DMS 273 treated with DMSO at 0.1 percent for 48 hours (cell line): ENCODE measurements at places on chromosomes 1 and 21.

- DNase-seq: no peak
Measured at GRCh38 chr1:165726841-165727240, 28.5 kb upstream of the ALDH9A1 start.

GRCh38 chr21:44616591-44616926, 4.7 kb downstream of the KRTAP10-8 start:
- no peak for DNase-seq

DNA sequence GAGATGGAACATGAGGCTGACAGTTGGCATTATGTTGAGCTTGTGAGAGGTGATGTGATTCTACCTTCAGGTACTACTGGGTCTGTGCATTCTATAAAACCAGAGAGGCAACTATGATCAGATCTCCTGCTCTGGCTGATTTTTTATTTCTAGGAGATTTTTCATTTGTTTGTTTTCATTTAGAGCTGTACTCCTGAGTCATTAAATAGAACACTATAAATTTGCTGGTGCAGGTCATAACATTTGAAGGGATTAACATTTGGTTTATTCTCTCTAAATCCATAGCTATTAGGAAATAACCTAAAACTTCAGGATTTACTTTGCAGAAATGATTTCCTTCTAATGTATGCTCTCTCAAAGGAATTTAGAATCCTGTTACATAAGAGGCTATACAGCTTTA, 42.9 kb downstream of the MAGI3 start:
- no peak for DNase-seq

DNA sequence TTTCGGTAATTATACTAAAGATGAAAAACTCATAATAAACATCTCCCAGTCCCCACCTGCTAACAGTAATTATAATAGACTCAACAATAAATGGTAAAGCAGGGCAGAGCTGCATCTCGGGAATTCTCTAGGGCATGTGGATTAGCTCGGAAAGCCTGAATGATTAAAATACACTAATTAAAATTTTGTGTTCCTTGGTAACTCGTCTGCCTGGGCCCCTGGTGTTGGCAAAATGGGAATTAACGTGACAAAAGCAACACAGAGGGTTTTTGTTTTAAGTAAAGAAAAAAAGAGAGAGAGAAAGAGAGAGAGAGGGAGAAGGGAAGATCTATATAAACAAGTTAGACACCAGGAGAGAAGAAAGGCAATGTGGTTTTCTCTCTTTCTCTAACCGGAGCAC, 62.1 kb downstream of the CASZ1 start:
- no peak for DNase-seq

GRCh38 chr1:217389895-217390294, 241.0 kb downstream of the GPATCH2 start:
- DNase-seq: no peak

GRCh38 chr1:204502241-204502640, 7.6 kb upstream of the PIK3C2B start:
- DNase-seq: no peak

DNA sequence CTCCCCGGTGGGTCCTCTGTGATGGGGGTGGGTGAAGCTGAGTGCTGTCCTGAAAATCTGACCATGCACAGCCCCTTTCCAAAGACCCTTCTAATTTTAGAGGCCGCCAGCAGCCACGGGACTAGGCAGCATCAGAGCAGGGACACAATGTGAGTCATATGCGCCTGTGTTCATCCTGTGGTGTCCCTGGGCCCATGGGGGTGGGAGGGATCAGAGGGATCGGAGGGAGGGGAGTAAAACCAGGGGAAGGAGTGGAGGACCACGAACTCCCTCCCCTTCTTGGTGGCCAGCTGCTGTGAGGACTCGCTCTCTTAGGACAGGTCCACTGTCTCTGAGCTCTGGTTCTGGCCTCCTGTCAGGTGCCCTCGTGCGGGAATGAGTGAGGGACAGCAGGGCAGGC, 61.5 kb downstream of the ADARB1 start:
- no peak for DNase-seq
